ENCODE measurements at places on chromosomes 5 and 9.

- no peak for DNase-seq
Observed at GRCh38 chr5:137567226-137567625, 68.1 kb upstream of the SPOCK1 start.

GRCh38 chr5:96597438-96598020 lies 64.6 kb upstream of the CAST start:
- DNase-seq = peak; percentile 3

DNA sequence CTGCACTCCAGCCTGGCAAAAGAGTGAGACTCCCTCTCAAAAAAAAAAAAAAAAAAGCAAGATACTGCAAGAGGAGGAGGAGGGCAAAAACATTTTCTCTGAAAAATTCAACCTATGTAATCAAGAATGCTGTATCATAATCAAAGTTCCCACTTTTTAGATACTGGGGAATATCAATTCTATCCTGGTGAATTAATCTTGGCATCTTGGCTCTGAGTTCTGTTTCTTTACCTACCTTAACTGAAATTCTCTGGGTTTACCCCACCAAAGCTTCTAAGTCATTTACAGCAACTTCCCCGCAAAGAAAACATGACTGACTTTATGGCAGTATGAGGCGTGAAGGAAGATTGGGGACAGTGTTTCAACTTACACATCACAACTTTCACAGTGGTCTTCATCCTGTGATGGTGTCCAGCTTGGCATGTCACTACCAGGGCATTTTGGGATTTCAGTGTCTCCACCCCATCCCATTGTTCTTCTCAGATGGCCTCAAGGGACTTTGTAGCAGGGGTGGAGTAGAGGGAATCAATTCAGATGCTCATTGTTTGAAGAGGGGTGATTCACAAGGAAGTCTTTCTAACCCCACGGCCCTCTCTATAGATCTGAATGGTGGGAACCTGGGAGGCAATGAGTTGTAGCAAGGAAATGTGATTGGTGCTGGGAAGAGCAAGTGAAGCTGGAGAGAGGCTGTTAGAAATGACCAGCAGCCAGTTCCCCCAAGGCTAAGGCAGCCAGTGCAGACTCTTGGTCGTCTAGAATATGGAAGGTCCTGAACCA lies 130.5 kb downstream of the SCAMP1 start:
- no peak for DNase-seq

DNA sequence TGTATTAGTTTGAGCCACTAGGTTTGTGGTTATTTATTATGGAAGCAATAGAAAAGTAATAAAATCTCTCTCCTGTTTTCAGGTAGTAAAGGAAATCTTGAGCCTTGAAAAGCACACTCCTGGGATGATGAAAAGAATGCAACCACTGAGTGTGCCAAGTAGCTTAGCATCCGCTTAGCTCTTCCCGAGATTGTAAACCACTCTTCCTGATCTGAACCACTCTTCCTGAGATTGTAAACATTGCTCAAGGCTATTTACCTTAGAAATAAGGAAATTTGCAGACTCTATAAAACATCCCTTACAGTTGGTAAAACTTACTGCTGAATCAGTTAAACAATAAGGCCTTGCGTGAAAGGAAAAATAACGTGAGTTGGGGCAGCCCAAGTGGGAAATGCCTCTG lies 17.4 kb upstream of the IL33 start:
- no peak for DNase-seq

DNA sequence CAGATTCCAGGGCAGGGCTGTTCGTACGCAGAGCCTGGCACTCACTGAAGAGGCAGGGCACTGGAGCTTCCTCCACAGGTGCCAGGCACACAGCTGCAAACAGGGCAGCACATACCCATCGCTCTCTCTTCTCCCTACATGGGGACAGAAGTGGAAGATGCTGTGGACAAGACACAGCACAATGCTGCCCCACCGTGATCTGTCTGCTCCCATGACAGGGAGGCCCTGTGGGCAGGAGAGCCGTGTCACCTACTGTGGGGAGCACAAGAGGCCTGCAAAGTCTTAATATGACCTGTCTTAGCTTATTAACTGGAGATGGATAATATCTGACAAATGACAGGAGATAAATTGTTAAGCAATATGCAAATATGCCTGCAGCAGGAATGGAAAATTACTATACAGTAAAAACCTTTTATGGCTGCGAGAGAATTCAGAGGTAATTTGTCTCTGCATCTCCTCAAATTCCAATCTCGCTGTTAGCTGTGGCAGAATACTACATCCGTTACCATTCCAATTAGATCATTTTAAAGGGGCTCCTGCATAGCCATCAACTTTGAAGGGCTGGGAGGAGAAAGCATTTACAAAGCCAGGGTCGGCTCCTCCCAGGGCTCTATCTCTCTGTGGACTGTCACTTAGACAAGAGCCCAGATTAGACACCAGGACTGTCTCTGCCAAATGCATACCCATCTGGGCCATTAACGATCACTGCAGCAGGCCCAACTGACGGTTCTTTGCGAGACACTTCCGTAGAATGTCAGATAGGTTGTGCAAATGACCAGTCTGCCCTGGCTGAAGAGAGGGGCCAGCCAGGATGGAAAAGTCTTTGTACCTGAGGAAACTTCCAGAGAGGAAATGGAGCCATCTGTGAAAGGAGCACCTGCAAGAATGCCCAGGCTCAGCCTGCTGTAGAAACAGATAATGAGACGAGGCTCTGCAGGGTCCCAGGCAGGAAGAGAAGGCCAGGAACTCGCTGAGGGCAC lies 90.7 kb upstream of the FSTL4 start:
- no peak for DNase-seq

GRCh38 chr9:33464045-33464636 lies 9.6 kb downstream of the NOL6 start:
- DNase-seq = no peak

GRCh38 chr5:6868575-6869215 lies 155.5 kb downstream of the TENT4A start:
- no peak for DNase-seq

GRCh38 chr9:79014929-79015699 lies 556.7 kb upstream of the TLE4 start:
- DNase-seq = no peak

- DNase-seq = no peak
Observed at GRCh38 chr9:107043886-107044285, 180.9 kb downstream of the ZNF462 start.

DNA sequence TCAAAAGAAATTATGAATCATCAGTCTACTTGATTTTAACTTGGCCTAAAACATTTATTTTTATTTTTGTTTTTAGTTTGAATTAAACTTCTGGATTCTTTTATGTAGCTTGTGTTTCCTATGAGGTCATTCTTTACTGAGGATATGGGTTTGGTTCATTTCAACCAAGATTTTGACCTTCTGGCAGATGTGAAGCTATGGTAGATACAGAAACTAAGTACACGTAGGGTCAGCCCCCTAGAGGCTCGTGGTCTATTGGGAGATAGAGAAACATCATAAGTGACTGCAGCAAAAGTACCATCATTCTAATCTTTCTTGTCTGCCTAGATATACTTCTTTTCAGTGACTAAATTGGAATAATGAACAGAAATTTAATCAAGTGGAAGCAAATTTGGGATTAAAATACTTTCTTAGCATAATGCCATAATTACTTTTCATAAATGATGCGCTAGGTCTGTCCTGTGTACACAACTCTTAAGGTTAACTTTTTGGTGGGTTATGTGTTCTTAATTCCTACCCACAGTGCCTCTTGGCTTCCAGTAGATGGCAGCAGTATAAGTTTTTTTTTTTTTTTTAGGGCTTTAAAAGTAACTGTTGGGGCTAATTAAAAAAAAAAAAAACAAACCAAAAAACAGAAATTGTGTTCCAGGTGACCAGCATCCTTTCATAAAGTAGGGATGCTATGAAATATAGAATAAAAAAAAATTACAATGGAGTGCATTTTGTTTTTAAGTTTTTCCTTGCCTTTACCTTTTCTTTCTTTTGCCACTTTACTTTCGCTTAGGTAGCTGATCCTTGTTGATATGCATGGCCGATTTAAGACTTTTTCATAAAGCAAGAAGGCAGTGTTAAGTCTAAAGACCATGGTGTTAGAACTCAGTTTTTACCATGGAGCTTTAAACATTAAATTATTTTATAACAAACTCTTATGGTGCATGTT lies 49.9 kb downstream of the LRRTM2 start:
- DNase-seq = no peak

DNA sequence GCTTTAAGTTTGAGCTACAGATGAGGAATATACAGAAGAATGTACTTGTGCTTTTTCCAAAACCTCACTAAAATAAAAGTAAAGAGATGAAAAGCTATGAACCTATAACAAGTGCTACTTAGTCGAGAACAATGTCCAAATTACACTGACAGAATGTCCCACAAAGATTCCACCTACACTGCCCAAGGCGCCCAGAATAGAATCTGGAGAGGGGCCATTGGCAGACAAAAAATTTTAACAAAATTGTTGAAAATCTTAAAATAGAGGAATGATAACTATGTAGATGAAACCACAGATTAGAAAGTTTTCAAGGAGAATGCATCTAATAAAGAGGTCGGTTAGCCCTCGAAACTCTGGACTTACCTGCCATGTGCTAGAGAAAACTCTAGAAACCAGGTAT lies 235.3 kb downstream of the CETN3 start:
- no peak for DNase-seq

DNA sequence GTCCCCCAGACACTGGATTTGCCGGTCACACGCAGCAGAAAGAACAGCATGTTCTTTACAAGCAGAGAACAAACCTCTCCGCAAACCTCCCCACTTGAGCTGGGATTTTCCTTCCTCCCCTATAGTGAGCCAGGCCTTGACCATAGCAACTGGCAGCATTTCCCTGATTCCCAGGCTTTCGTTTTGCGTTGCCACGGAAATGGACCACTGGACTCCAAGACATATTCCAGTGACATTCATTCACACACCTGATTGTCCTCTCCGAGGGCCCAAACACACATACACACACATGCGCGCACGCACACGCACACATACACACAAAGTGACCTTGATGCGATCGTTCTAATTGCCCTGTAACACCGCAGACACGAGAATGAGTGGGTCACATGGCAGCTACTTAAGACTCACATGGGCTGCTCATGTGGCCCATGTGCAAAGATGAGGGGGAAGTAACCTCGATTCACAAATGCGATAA lies 80.9 kb upstream of the CPEB4 start:
- DNase-seq = no peak

DNA sequence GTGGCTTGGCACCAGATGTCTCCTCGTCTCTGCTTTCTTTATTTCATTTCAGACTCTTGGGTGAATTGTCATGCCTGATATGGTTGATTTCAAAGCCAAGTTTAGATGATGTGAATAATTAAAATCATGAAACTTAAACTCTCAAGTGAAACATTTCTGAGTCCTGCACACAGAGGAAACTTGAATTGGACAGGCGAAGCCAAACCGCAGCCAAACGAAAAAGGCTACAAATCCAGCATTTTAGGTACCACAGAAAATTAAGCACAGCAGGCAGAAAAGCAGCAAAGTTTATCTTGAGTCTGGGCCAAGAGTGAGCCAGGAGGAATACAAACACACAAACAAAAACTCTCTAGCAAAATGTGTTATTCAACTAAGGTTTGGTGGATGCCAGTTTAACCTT lies 659.8 kb upstream of the KLF4 start:
- no peak for DNase-seq

- DNase-seq = no peak
Observed at GRCh38 chr5:149410721-149411432, 31.8 kb upstream of the IL17B start.

- no peak for DNase-seq
Observed at GRCh38 chr5:148840531-148840930, 14.1 kb downstream of the ADRB2 start.

DNA sequence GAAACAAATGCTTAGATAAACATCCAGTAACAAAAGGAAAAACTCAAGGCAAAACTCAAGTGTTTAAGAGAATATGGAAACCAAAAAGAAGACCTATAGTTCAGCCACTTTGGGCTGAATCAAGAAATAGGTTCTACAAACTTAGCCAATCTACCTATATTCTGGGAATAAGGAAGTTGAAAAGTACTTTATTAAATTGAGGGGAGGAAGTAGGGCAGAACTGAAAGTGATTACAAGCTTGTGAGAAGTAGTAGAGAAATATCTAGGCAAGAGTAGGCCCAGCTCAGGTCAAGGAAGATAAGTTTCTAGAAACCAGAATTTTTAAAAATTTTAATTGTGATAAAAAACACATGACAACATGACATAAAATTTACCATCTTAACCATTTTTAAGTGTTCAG lies 384.8 kb upstream of the PCSK5 start:
- DNase-seq = no peak

DNA sequence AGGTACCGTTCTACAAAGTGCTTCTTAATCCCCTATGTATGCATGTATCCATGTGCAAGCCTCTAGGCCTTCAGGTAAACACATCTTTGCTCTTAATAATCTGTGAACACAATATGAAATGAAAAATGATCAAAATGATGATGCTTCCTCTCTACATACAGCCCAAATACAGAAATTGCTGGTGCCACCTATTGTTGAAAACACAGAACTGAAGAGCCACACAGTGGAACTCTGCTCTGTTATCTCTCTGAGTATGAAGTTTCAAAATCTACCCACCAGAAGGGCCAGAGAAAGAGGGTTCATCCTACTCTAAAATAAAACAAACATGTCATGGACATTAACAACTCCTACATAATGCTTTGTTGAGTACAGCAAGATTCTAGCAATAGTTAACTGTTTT lies 71.3 kb downstream of the GLIS3 start:
- no peak for DNase-seq

- DNase-seq = no peak
Observed at GRCh38 chr5:31641575-31641974, 2.6 kb downstream of the PDZD2 start.

GRCh38 chr5:150788977-150789376 lies 10.4 kb downstream of the SMIM3 start:
- DNase-seq = no peak

DNA sequence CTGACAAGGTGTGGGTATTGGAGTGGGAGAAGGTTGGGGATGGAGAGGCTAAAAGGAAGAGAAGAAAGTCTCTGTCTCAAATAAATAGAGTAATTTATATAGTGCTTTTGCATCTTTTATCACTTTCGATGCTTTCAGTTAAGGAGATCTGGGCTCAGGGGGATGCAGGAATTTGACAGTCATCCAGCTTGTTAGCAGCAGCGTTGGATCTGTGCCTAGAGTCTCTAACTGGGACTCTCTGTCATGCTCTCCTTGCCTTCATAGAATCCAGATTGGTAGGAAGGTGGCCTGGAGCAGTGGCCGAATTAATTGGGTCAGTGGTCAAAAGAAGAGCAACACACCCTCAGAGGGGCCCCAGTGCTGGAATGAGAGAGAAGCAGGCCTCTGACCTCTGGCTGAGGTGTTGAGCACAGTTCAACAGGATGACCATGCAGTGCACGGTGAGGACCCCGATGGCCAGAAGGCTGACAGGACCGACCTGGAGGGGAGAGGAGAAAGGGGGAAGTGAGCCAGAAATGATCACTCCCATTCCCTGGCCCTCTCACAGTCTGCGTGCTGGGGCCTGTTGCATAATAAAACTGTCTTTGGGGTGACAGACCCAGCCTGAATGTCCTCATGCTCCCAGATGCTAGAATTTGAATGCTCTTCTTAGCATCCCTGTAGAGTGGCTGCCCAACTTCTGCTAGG lies 7.6 kb downstream of the SLC36A3 start:
- no peak for DNase-seq

GRCh38 chr9:123544007-123544827 lies 188.2 kb downstream of the CRB2 start:
- DNase-seq = no peak

- DNase-seq = no peak
Observed at GRCh38 chr5:176601901-176602482, 8.0 kb downstream of the GPRIN1 start.
